ENCODE measurements at places on chromosomes 5 and 9. TPM values are rescaled to one million over a fixed set of nuclear protein-coding genes. Genes with fewer than 3 reads are reported as not detected.

The CD180 gene
- total RNA-seq, result 2.8 TPM

The GAS1 gene
- total RNA-seq, result 79.8 TPM

The EQTN gene
- total RNA-seq, result 0.73 TPM

The MARCOL gene
- total RNA-seq, result not detected

The NR6A1 gene
- 1.3 TPM for total RNA-seq

The ELOVL7 gene
- 3.9 TPM for total RNA-seq

The TLE1 gene
- total RNA-seq, result 47.4 TPM

The CD14 gene
- 65.7 TPM for total RNA-seq

The TRAPPC13 gene
- 27.4 TPM for total RNA-seq

The GKAP1 gene
- total RNA-seq, result 17.3 TPM

The IL5 gene
- total RNA-seq, result not detected

DNA sequence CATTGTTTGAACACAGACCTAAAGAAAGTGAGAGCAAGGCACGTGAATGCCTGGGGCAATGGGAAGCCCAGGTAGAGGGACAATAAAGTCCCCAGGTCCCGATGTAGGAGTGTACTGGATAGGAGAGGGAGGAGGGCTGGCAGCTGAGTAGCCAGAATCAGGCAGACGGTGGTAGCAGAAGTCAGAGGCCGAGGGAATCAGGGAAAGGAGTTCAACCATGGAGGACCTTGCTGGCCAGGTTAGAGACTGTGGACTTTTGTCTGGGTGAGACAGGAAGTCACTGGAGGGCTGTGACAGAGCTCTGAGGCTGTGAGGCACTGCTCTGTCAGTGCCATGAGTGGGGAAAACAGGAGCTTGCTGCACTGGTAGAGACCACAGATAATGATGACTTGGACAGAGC is 248.2 kb downstream of the EFNA5 start:
- DNase-seq, result no peak

GRCh38 chr9:116468369-116468768 is 218.7 kb upstream of the TRIM32 start:
- DNase-seq, result no peak

- no peak for DNase-seq
Measured at GRCh38 chr5:168291964-168292785, 730 bp downstream of the WWC1 start.

GRCh38 chr5:142926549-142926948 is 156.4 kb downstream of the ARHGAP26 start:
- no peak for DNase-seq

- no peak for DNase-seq
Measured at GRCh38 chr5:177194268-177194667, 60.7 kb downstream of the NSD1 start.

DNA sequence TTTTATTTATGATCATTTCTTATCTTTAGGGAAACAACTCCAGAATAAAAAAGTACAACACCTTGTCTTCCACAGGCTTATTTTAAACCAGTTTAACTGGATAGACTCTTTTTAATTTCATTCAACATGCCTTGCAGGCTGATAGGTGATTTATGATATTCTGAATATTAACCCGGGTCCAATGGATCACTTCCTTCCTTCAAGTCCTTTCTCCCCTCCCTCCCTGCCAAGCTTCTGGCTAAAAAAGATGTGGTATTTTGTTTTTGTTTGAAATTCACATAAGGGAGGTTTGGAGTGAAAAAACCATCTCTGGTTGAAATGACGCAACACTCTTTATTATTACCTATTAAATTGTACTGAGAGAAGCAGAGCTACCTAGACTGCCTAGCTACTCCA is 265.3 kb downstream of the MLLT3 start:
- DNase-seq, result no peak

DNA sequence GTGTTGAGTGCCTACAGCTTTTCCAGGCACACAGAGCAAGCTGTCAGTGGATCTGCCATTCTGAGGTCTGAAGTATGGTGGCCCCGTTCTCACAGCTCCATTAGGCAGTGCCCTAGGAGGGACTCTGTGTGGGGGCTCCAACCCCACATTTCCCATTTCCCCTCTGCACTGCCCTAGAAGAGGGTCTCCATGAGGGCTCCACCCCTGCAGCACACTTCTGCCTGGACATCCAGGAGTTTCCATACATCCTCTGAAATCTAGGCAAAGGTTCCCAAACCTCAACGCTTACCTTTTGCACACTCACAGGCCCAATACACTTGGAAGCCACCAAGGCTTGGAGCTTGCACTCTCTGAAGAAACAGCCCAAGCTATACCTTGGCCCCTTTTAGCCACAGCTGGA is 131.3 kb downstream of the DEPDC1B start:
- no peak for DNase-seq

DNA sequence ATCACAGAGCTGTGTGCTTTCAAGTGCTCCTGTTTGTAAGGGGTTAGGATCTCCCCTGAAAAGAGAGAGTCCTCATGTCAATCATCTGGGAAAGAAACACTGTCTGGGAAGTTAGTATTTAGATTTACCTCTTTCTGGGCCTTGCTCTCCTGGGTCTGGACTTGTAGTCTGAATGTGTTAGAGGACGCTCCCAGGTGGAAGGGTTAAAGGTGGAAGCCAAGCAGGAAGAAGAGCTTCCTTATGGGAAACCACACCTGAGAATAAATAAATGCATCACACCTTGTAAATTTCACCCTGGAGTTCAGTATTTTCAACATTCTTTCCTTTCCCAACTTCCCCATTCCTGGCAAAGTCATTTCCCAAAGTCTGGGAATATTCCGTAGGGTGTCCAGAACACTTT is 1.3 kb downstream of the PLGRKT start:
- DNase-seq, result no peak

DNA sequence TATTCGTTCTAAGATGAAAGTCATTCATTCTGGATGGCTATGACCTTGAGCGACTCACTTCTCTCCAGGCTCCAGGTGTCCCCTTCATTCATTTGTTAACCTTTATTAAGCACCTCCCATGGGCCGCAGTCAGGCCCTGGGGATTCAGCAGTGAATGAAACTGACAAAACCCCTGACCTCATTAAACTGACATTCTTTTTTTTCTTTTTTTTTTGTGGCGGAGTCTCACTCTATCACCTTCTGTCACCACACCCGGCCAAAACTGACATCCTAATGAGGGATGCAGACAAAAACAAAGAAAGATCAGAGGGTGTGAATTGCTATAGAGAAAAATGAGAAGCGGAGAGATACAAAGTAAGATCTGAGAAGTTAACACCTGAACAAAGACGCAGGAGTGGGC is 16.5 kb upstream of the ODF2 start:
- no peak for DNase-seq

DNA sequence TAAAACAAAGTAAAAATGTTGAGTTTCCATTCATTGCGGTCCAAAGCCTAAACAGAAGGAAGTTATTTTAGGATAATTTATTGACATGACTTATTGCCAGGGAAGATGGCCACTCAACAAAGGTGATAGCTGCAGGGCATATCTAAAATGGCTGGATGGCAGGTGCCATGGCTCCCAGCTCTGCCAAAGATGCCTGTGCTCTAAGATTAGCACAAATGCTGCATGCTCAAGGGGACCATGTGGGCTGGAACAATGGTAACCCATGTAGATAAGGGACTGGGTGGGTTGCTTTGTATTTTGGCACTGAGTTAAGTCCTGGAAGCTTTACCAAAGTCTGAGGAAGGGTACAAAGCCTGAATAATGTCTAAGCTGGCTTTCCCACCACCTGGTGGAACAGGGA is 95.5 kb upstream of the IFNK start:
- DNase-seq, result no peak

GRCh38 chr9:68750255-68750654 is 45.2 kb downstream of the PIP5K1B start:
- DNase-seq, result no peak

DNA sequence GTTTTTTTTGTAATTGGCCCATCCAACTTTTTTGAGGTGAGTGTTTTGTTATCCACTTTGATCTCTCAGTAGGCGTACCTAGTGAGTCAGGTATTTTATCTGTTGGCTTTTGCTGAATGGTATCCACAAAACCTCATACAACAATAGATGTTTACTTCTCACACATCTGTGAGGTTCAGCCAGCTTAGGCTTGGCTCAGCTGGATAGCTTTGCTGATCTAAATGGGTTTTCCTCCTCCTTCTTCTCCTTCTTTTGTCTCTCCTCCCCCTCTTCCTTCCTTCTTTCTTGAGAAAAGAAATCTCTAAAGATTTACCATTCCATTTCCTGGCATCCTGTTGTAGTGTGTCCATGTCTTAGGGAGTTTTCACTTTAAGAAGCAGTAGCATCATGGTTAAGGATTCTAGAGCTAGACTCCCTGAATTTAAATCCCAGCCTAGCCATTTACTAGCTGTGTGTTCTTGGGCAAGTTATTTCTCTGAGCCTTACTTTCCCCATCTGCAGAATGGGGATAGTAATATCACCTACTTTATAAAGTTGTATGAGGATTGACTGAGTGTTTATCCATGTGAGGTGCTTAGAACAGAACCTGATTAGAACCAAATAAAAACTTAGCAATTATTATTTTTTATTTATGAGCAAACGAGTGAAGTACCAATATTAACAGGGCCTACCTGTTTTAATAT is 126.3 kb downstream of the ARHGAP26 start:
- no peak for DNase-seq

DNA sequence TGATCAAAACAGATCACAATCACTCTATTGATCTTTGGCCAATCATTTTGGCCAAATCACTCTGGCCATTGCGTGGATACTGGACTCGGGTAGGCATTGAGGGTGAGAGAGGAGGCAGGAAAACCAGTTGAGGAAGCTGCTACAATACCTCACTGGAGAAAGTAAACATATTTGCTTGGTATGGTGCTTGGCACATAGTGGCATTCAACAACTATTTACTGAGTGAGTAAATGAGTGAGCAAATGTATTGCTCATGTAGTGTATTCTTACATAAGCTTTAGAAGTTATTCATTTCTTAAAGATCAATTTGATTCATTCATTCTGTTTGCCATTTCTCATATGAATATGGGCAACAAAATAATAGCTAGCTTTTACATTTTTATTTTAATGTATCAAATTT is 4.0 kb upstream of the DEPDC1B start:
- no peak for DNase-seq

DNA sequence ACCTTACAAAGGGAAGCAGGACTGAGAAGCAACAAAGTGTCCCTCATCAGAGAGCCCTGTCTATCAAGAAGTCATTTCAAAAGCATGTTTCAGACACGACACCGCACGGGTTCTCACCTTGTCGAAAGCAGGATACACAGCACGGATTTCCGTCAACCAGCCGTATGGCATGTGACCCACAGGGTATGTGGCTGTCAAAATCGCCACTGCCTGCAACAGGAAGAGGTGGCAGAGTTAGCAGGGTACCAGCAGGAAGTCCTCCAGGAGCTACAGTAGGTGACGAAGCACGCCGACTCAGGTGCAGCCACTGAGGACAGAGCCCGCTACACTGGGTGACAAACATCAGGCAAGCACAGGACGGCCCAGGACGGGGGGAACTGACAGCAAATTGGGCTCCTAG is 81.2 kb downstream of the OTULIN start:
- no peak for DNase-seq

DNA sequence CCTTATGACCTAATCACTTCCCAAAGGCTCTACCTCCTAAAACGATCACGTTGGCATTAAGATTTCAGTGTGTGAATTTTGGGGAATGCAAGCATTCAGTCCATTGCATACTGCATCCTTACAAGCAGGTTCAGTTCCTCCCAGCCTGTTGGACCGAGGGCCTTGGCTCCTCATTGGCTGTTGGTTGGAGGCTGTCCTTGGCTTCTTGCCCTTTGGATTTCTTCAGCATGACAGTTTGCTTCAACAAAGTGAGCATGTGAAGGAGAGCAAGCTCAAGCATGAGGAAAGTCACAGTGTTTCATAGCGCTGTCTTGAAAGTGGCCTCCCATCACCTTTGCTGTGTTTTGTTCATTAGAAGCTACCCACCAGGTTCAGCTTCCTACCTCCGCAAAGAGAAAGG is 109.5 kb downstream of the GADD45G start:
- DNase-seq, result no peak

DNA sequence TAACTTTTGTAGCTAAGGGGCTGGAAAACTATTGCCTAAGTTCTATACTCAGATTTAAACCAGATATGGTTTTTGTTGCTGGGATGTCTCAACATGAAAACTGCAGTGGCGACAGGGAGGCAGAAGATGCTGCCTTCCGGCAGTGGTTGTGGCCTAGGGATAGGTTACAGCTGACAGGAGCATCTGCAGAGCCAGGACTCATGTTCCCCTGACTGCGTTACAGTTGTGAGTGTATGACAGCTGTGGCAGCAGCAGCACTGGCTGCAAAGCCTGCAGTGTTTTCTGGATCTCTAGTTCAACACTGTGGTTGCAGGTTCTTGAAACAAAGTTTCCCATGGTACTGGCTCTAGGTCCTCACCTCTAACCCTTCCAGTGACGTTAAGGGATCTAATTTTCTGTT is 498.8 kb upstream of the CDH18 start:
- no peak for DNase-seq

GRCh38 chr9:135350003-135350315 is 129.6 kb upstream of the PPP1R26 start:
- no peak for DNase-seq

GRCh38 chr5:53416144-53416738 is 64.2 kb upstream of the FST start:
- no peak for DNase-seq

DNA sequence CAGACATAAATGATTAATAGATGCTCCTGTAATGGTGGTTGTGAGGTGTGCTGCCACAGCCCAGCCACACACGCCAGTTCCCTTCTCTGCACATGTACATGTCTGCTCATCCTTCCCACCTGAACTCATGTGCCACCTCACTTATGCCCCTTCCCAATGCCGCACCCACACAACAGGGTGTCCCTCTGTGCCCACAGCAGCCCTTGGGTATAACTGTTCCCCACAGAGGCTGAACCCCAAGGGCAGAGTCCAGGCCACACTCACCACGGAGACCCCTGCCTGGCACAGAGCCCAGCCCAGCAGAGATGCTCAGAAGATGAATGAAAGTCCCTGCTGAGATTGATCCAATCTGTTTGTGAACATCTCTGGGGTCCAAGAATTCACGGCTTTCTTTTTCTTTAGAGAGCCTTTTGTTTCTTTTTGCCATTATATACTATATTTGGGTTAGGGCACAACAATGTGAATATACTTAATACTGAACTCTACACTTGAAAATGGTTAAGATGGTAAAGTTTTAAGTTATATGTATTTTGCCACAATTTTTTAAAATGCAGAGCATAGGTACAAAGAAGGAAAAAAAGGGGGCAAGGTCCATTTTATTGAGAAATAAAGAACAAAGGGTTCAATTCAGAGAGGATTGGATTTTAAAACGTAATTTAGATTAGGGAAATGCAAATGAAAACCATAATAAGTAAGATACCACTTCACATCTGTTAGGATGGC is 29.6 kb downstream of the IRF1 start:
- no peak for DNase-seq

- DNase-seq, result no peak
Measured at GRCh38 chr5:180817893-180818674, 15.5 kb upstream of the MGAT1 start.

DNA sequence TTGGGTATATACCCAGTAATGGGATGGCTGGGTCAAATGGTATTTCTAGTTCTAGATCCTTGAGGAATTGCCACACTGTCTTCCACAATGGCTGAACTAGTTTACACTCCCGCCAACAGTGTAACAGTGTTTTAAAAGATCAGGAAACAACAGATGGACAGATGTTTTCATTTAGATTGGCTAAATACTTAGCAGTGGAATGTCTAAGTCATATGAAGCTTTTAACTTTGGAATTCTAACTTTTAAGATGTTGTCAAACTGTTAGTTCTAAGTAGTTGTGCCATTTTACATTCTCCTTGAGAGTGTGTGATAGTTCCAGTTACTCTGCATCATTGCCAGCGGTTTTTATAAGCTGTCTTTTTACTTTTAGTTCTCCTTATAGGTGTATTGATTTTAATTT is 688.8 kb downstream of the SEMA5A start:
- DNase-seq, result no peak

Data from breast epithelium (tissue), 4 donors.